ENCODE measurements at places on chromosomes 7 and 10.

- DNase-seq = no peak
Measured at GRCh38 chr7:151608031-151608551, 88.4 kb upstream of the RHEB start.

DNA sequence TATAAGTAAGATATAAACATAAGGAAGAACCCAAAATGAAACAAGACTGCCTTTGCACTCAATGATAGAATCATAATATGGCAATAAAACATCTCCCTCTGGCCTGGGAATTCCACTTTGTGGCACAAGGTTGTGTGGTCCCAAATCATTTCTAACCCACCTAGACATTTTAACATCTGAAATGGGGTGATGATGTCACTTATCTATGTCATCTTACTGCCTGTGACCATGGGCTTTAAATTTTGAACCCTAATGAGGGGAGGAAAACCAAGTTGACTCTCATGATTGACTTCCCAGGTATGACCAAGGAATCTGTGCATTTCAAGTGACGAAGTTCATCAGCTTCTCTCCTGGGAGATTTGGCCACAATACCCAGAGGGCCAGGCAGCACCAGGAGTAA lies 24.5 kb upstream of the ACSM6 start:
- no peak for DNase-seq

- DNase-seq = no peak
Measured at GRCh38 chr7:80231707-80232106, 97.1 kb downstream of the GNAI1 start.

- DNase-seq = no peak
Measured at GRCh38 chr7:388023-388960, 98.3 kb downstream of the FOXL3 start.

- no peak for DNase-seq
Measured at GRCh38 chr10:91034494-91035159, 113.7 kb upstream of the ANKRD1 start.

GRCh38 chr7:82056282-82056681 lies 286.4 kb upstream of the HGF start:
- DNase-seq = no peak

DNA sequence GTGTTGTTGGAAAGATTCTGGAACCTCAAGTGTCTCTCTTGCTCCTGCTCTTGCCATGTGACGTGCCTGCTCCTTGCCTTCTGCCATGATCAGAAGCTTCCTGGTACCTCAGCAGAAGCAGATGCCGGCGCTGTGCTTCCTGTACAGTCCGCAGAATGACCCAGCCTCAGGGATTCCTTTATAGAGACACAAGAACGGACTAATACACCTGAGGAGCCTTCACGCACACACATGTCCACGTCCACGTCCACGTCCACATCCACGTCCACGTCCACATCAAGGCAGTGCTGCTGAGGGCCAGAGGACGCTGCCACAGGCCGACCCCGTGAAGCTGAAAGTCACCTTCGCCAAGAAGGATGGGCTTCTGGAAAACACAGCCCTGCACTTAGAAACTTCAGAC lies 190.1 kb downstream of the MAD1L1 start:
- DNase-seq = no peak

GRCh38 chr10:5746197-5746596 lies 61.6 kb downstream of the TASOR2 start:
- DNase-seq = no peak

- DNase-seq = no peak
Measured at GRCh38 chr7:137879357-137880158, 32.8 kb upstream of the DGKI start.

DNA sequence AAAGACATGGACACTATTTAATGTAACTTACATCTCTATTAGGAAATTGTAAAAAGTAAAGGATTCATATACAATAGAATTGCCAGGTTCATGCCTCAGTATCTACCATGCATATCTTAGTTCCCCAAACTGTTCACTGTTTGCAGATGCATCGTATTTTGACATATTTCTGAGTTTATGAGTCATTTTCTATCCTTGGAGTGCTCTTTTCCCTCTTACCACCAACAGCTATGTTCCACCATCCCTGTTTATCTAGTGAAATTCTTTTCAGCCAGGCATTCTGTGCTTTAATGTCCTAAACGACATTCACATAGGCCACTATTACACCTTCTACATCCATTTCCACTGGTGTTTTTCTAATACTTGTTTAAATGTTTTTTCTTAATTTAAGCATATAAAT lies 139.4 kb upstream of the HPS1 start:
- DNase-seq = no peak

DNA sequence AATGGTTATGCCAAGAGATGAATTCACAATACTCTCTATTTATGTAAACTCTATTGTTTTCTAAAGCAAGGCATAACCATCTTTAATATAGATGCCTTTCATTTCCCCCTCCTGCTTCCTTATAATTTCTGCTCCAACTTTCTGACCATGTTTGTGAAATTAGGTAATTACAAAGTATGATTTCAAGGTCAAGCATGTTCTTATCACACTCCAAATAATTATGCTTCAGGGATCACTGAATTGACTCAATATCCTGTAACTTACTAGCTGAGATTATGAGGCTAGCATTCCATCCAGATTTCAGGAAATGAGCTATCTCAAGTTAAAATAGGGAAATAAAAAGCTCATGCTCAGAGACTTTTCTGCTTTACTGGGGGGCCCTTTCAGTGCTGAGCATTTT lies 655.9 kb upstream of the IGFBP3 start:
- DNase-seq = no peak

DNA sequence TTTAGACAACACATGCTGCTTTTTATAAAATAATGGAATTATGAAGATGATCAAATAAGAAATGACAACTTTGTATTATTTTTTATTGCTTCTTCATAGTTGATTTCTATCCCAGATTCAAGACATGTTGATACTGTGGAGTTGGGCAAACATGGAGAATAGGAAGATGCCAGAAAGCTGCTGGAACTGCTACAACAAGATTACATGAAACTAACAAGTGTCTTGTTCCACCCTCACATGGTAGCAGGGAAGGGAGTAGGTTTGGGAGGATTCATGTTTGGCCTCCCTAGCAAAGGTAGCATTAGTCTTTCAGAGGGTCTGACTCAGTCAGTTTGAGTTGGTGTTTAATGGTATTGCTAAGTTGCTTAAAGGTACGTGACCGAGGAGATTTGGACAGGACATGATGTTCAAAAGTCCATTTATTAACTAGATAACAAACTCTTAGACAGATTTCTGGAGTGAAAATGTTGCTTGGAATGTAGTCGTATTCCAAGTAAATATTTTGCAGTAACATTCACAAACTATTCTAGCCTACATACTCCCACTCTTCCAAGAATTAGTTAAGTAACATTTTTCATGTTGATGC lies 33.1 kb downstream of the PRR15 start:
- no peak for DNase-seq

DNA sequence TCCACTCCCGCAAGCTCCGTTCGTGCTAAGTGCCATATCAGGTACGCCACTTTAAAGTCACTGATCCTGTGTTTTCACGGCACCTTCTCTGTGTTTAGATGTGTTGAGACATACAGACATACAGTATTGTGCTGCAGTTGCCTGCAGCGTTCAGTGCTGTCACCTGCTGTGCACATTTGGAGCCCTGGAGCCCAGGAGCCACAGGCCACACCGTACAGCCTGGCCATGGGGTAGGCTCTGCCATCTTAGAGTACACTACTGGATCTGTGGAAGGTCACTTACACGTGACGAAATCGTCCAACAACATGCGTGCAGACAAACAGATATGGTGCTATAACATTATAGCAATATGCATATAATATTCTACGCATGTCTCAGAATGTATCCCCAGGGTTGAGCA lies 111.3 kb downstream of the ELFN1 start:
- no peak for DNase-seq

GRCh38 chr10:126135941-126136595 lies 239.7 kb downstream of the FANK1 start:
- DNase-seq = no peak

- DNase-seq = no peak
Measured at GRCh38 chr7:18844735-18845134, 272.7 kb downstream of the TWIST1 start.

GRCh38 chr10:79321951-79322350 lies 25.3 kb upstream of the PPIF start:
- DNase-seq = no peak

GRCh38 chr7:92648067-92648466 lies 57.9 kb upstream of the FAM133B start:
- DNase-seq = peak; percentile 19

GRCh38 chr10:124541076-124541903 lies 79.7 kb downstream of the LHPP start:
- no peak for DNase-seq

DNA sequence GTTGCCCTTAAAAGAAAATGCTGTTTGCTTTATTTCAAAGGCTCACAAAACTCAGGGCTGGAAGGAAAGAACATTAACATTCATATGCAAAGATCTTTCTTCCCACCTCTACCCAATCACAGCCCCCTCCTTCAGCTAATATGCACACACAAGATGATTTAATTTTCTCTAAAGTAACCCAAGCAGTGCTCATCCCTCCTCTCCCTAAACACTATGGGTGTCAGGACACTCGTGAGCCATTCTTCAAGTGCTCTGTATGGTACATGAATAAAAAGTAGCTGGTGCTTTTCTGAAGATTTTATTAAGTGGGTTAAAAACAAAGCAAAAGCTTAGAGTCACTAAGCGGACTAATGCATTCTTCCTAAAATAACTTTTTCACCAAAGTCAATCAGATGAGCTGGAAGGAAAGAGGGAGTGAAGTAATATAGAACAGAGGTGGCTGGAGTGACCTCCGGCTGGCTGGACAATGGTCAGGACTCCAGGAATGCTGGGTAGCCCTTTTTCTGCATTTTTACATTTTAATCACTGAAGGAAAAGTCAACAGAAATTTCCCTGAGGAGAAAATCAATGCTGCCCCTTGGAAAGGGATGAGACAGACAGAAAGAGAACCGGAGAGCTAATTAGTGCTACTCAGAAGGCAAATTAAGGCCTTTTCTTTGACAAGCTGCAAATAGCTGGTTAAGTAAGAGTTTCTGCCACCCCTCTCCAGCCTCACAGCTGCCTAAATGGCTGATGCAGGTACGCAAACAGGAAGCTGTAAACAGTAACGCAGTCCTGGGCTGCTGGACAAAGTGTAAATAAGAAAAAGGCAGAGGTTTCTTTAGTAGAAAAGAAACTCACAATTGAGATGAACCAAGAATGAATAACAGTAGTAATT lies 6.6 kb downstream of the DGKI start:
- no peak for DNase-seq

GRCh38 chr10:46318799-46319198 lies 32.0 kb downstream of the ANTXRL start:
- DNase-seq = no peak

DNA sequence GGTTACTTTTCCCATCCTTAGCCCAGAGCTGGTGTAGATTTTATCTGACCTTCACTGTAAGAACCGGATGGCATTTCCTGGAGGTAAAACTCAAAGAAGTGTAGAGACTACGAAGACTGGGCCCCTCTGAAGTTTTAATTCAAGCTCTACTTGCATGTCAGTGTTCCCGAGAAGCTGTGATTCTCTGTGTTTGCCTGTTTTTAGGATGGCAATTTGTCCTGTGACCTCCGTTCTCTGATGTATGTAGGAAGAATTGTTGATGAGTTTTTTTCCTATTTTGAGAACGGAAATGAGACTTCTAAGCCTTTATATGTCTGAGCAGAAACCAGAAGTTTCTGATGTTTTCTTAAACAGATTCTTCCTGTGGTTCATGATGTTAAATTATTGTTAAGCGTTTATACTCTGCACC lies 94.1 kb downstream of the CDCA7L start:
- no peak for DNase-seq

GRCh38 chr7:97313900-97314299 lies 196.4 kb downstream of the SDHAF3 start:
- DNase-seq = no peak

- no peak for DNase-seq
Measured at GRCh38 chr7:25684360-25684759, 456.1 kb upstream of the NPVF start.

GRCh38 chr7:121547544-121548092 lies 151.5 kb upstream of the FAM3C start:
- DNase-seq = peak; percentile 62

DNA sequence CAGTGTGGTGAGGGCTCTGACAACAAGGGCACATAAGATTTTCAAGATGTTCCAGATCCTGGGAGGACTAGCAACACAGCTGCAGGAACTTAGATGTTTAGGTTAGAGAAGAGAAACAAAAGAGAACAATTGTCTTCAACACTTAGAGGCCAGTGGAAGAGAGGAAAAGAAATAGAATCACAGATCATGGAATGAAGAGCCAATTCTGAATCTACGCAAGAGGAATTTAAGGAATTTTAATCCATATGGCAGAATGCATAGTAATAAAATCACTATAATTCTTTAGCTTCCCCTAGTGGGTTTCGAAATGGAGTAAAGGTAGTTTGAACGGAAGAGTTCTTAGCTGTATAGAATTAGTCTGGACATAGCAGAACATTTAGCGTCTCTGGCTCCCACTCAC lies 114.6 kb upstream of the LRRTM3 start:
- no peak for DNase-seq

DNA sequence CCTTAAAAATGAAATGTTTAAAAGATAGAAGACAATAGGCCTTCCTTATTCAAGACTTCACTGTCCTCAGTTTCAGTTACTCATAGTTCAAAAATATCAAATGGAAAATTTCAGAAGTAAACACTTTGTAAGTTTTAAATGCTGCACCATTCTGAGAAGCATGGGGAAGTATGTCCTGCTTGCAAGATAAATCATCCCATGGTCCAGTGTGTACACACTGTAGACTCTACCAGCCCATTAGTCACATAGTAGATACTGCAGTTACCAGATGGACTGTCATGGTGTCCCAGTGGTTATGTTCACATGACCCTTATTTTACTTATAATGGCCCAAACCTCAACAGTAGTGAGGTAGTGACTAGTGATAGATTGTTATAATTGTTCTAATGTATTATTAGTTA lies 69.5 kb downstream of the PTPN12 start:
- DNase-seq = no peak

GRCh38 chr10:36117231-36117630 lies 475.1 kb upstream of the FZD8 start:
- DNase-seq = no peak

DNA sequence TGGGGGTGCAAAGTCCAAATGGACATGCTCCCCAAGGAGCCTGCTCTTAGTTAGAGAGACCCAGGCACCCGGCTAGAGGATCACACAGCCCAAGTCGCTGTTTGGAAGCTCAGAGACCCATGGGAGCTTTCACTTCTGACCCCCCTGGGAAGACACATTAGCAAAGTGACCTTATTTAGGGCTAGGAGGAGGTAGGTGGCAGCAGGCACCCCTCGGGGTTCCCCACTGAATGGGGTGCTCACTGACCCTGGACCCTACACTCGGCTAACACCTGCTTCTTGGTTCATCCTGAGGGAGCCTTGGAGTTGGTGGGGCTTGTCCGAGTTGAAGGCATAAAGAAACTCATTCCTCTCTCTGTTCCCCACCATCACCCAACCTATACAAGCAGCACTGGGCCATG lies 27.1 kb upstream of the HABP2 start:
- DNase-seq = no peak

- DNase-seq = no peak
Measured at GRCh38 chr10:86443069-86443468, 76.5 kb upstream of the GRID1 start.

DNA sequence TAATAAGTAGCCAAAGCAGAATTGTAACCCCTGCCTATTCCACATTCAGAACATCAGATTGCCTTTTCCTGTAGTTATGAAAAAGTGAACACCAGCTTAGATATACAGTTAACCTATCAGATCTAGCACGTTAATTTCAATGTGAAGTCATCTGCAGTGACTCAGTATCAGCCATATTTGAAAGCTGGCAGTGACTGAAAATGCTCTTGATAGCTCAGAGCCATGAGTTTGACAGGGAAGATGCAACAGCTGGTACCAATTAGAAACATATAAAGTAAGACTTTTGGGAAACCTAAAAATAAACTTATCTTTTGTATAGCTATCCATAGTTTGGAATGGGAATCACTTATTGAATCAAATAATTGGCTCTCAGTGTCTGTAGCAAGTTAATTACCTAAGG lies 284.1 kb upstream of the NPSR1 start:
- no peak for DNase-seq

Data from CD4-positive, alpha-beta T cell treated with Interleukin-2 at 100 ng/mL for 4 hours (primary cell).